Common myeloid progenitor, CD34-positive (primary cell): ENCODE measurements at places on chromosomes 5 and 9.

DNA sequence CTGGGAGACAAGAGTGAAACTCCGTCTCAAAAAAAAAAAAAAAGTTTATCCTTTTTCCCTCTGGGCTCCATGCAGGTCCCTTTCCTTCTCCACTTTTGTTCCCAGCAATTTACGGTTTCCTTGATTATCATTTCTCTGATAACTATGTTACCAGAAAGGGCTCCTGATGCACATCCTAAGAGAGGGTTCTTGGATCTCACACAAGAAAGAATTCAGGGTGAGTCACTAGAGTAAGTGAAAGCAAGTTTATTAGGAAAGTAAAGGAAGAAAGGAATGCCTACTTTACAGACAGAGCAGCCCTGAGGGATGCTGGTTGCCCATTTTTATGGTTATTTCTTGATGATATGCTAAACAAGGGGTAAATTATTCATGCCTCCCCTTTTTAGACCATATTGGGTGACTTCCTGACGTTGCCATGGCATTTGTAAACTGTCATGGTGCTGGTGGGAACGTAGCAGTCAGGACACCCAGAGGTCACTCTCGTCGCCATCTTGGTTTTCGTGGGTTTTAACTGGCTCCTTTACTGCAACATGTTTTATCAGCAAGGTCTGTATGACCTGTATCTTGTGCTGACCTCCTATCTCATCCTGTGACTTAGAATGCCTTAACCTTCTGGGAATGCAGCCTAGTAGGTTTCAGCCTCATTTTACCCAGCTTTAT lies 13.5 kb upstream of the MELK start:
- no peak for DNase-seq
- no peaks in the 10 kb centered on the region for H3K27me3 ChIP-seq
- H3K27ac ChIP-seq = no peak overlapping the region

- no peaks in the 10 kb centered on the region for H3K27me3 ChIP-seq
- no peak overlapping the region for H3K4me3 ChIP-seq
- H3K4me1 ChIP-seq = no peaks in the 10 kb centered on the region
Measured at GRCh38 chr5:99369797-99370593, 441.2 kb upstream of the CHD1 start.

GRCh38 chr5:140926443-140927227 lies 536 bp downstream of the PCDHAC1 start:
- H3K4me1 ChIP-seq = no peaks in the 10 kb centered on the region
- peak; percentile 9 for DNase-seq
- H3K27me3 ChIP-seq = peaks cover 56% of the 10 kb centered on the region
- H3K27ac ChIP-seq = no peak overlapping the region

DNA sequence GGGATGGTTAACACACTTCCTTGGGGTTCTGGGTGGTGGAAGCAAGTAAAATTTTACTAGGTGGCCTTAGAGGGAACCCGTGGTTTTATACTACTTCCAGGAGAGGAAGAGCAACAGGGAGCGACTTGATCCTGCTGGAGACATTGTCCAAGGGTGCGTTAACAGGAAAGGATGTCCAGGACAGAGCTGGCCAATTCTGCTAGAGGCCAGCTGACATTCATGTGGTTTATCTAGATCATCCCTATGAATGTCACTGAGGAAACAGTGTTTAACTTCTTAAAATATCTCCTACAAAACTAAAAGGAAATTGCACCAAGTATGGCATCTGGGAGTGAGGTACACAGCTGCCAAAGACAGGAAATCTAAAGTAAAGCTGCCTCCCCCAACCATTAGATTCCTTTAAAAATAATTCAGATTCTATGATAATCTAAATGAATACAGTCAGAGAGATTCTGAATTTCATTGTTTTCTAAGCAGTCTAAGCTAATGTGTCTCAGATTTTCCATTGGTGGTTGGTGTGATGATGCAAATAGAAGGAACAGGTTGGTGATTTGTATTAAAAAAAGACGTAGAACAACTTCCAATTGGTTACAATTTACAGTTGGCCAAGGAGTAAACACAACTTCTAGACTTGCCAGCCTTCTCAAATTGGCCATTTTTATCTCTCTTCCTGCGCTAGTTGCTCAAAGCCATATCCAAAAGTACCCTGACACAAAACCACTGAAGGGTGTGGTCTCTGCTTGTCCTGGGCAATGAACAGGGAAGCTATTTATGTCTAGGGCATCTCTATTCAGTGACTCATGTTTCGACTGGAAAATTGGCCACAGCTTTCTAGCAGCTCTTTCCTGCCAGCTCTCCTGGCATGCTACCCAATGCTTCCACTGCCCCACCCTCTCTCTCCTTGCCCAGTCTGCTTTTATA lies 574.7 kb upstream of the MEF2C start:
- peak overlapping the region; percentile 49 for H3K27ac ChIP-seq
- H3K36me3 ChIP-seq = no peaks in the 10 kb centered on the region
- DNase-seq = peak; percentile 27
- H3K4me3 ChIP-seq = no peak overlapping the region
- H3K27me3 ChIP-seq = no peaks in the 10 kb centered on the region

- H3K4me3 ChIP-seq = peak overlapping the region; percentile 86
- peaks cover 21% of the 10 kb centered on the region for H3K27me3 ChIP-seq
- no peaks in the 10 kb centered on the region for H3K36me3 ChIP-seq
- DNase-seq = no peak
Measured at GRCh38 chr9:106859957-106860720, 2.8 kb upstream of the ZNF462 start.

GRCh38 chr9:111715471-111715870 lies 54.1 kb downstream of the GNG10 start:
- H3K27ac ChIP-seq = no peak overlapping the region
- no peaks in the 10 kb centered on the region for H3K4me1 ChIP-seq
- no peak overlapping the region for H3K4me3 ChIP-seq
- no peak for DNase-seq
- no peaks in the 10 kb centered on the region for H3K27me3 ChIP-seq

GRCh38 chr5:106121972-106122605 lies 1548.6 kb downstream of the EFNA5 start:
- H3K4me1 ChIP-seq = no peaks in the 10 kb centered on the region
- H3K36me3 ChIP-seq = no peaks in the 10 kb centered on the region
- DNase-seq = peak; percentile 2

GRCh38 chr5:2754581-2755075 lies 3.2 kb upstream of the IRX2 start:
- H3K27ac ChIP-seq = no peak overlapping the region
- no peak for DNase-seq
- H3K4me1 ChIP-seq = peaks cover 2% of the 10 kb centered on the region

DNA sequence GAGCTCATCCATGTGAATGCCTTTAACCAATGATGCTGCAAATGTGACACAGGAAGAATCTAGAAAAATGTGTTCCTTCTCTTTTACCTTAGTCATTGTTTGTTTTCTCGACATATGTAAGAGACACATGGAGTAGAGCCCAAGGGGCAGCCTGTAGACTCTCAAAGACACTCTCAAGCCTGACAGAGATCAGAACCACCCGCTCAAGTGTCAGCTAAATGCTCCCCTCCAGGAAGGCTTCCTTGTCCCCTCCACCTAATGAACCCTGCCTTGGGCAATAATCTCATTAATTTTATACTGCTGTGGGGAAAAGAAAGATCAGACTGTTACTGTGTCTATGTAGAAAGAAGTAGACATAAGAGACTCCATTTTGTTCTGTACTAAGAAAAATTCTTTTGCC lies 157.4 kb downstream of the MUSK start:
- no peak for DNase-seq
- no peak overlapping the region for H3K4me3 ChIP-seq
- H3K27me3 ChIP-seq = no peaks in the 10 kb centered on the region
- peaks cover 13% of the 10 kb centered on the region for H3K4me1 ChIP-seq

DNA sequence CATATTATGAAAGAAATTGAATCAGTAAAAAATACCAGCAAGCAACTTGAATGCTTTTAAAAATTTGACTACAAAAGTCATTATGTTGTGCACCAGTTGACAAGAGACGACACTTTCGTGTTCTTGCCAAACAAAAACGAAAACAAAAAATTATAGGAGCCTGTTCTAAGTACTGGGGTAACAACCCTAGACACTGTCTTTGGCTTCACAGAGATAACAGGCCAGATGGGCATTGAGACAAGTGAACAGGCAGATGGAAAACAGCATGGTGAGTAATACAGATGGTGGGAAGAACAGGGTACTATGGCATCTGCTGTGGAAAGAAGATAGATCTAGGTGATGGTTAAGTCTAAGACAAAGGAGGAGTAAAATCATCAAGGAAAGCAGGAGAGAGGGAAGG lies 99.0 kb downstream of the CDH12 start:
- no peak overlapping the region for H3K27ac ChIP-seq
- H3K4me3 ChIP-seq = no peak overlapping the region
- no peaks in the 10 kb centered on the region for H3K27me3 ChIP-seq

DNA sequence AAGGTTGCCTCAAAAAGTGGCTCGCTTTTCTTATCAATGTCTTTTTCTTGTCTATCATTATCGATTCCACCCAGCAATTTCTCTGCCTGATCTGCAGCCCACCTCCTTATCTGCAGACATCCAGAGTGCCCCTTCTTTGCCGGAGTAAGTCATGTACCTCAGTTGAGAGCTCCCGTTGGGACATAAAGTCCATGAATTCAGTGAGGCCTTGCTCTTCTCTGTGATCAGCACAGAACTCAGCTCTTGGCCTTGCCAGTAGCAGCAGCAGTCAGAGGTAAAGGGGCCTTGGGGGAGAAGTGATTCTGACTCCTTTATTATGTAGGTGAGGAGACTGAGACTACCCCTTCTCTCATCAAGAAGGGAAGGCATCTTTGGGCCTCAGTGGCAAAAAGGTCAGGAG lies 24.9 kb upstream of the DCAF12 start:
- no peak overlapping the region for H3K27ac ChIP-seq
- no peaks in the 10 kb centered on the region for H3K36me3 ChIP-seq
- DNase-seq = no peak
- no peak overlapping the region for H3K4me3 ChIP-seq

GRCh38 chr5:3359642-3360041 lies 236.0 kb upstream of the IRX1 start:
- no peak for DNase-seq
- no peak overlapping the region for H3K4me3 ChIP-seq
- H3K27me3 ChIP-seq = no peaks in the 10 kb centered on the region

DNA sequence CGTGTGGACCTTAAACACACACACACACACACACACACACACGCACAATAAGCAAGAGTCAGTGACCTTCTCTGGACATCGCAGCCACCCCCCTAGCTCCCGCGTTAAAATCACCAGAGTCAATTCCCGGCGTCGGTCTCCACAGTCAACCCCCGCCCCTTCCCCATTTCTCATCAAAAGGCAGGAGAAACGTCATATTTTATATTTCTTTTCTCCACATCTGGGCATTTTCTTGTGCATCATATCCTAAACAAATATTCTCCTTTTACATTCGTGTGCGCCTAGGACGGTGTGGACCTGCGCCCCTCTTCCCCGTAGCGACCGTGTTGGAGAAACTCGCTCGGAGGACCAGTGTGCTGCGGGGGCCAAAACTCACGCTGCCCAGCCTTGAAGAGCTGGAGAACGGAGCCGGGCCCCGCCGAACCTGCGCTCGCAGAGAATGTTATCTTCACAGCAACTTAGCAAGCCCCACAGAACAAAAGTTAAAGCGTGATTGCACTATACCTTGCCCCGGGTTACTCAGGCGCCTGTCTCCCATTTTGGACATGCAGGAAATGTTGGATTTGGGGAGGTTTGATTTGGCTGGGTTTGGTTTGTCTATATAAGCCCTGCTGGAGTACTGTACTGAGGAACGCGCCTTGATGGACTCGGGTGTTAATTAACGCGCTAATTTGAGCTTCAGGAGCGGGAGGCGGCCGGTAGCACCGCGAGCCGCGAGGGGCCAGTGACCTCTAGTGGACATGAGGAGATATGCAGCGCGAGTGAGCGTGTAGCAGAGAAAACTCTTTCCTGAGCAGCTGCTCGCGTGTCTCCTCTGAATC lies 192.4 kb downstream of the MEF2C start:
- no peak overlapping the region for H3K27ac ChIP-seq
- DNase-seq = peak; percentile 85
- peaks cover 42% of the 10 kb centered on the region for H3K27me3 ChIP-seq
- no peak overlapping the region for H3K4me3 ChIP-seq
- H3K36me3 ChIP-seq = no peaks in the 10 kb centered on the region

DNA sequence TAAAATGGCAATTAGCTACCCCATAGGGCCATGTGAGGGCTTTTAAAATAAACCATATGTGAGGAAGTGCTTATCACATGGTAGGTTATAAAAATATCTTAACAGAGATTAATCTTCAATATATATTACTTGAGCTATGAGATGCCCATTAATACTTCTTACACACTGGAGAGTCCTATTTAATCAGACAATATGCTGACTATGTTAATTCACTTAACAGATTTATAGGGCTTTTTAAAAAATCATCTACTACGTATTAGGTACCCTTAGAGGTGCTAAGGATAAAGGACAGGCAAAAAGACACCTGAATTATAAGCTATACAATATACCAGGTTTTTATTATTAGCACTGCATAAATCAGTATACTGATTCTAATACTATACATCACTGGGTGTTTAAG lies 102.6 kb downstream of the STRBP start:
- no peak overlapping the region for H3K27ac ChIP-seq
- no peak overlapping the region for H3K4me3 ChIP-seq
- H3K27me3 ChIP-seq = no peaks in the 10 kb centered on the region
- no peaks in the 10 kb centered on the region for H3K4me1 ChIP-seq
- H3K36me3 ChIP-seq = peaks cover 2% of the 10 kb centered on the region

GRCh38 chr9:137044502-137045177 lies 1.3 kb downstream of the NPDC1 start:
- no peak overlapping the region for H3K27ac ChIP-seq
- peaks cover 5% of the 10 kb centered on the region for H3K27me3 ChIP-seq
- H3K4me1 ChIP-seq = peaks cover 53% of the 10 kb centered on the region
- peaks cover 15% of the 10 kb centered on the region for H3K36me3 ChIP-seq
- peak overlapping the region; percentile 75 for H3K4me3 ChIP-seq

- no peak overlapping the region for H3K27ac ChIP-seq
- H3K27me3 ChIP-seq = no peaks in the 10 kb centered on the region
- no peak overlapping the region for H3K4me3 ChIP-seq
- H3K36me3 ChIP-seq = no peaks in the 10 kb centered on the region
- H3K4me1 ChIP-seq = no peaks in the 10 kb centered on the region
Measured at GRCh38 chr9:31323726-31324444, 1060.6 kb upstream of the ACO1 start.

DNA sequence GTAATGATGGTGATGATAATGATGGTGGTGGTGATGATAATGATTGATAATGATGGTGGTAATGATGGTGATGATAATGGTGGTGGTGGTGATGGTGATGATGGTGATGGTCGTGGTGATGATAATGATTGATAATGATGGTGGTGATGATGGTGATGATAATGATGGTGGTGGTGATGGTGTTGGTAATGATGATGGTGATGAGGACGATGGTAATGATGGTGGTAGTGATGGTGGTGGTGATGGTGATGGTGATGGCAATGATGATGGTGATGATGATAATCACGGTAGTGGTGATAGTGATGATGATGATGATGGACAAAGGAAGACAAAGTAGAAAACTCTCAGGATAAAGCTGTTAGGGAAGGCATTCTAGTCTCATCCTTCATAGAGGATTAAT lies 310.5 kb downstream of the MSX2 start:
- no peaks in the 10 kb centered on the region for H3K4me1 ChIP-seq
- H3K4me3 ChIP-seq = no peak overlapping the region
- no peak for DNase-seq
- no peaks in the 10 kb centered on the region for H3K27me3 ChIP-seq
- H3K36me3 ChIP-seq = no peaks in the 10 kb centered on the region
